Karpas-422 (cell line): ENCODE measurements at places on chromosomes 5 and 9. TPM values are rescaled to one million over a fixed set of nuclear protein-coding genes. Genes with fewer than 3 reads are reported as not detected.

GRCh38 chr9:107699231-107699630 lies 209.7 kb upstream of the KLF4 start:
- no peak overlapping the region for H3K4me3 ChIP-seq
- H3K4me1 ChIP-seq, result no peaks in the 10 kb centered on the region
- no peaks in the 10 kb centered on the region for H3K27me3 ChIP-seq
- no peak overlapping the region for H3K27ac ChIP-seq
- no peaks in the 10 kb centered on the region for H3K36me3 ChIP-seq

DNA sequence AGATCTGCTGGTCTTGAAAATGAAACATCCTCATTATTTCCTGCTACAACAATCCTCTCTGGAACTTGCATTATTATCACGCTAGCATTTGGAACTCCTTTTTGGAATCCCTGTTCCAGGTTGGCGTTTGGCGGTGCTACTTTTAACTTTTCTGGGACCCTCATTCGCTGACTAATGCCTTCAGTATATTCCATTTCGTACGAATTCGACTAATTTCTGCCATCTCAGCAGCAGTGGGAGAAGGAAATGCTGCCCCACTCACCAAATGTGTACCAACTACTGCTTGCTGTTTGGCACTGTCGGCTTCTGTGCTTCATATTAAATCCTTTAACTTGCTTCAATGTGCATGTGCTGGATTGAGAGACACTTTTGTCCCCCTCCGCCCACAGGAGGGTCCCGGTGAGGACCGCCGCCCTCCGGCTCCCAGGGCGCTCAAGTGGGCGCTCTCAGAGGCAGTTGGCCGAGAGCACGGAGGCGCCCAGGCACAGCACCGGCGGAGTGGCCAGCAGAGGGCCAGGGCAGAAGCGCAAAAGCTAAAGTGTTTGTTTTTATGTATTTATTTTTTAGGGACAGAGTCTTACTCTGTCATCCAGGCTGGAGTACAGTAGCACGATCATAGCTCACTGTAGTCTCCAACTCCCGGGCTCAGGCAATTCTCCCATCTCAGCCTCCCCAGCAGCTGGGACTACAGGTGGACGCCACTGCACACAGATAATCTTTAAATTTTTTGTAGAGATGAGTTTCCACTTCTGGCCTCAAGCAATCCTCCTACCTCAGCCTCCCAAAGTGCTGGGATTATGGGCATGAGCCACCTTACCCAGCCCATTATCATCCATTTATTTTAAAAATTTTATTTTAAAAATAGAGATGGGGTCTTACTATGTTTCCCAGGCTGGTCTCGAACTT lies 11.9 kb downstream of the PDE6A start:
- no peaks in the 10 kb centered on the region for H3K4me1 ChIP-seq
- H3K27ac ChIP-seq, result no peak overlapping the region
- H3K27me3 ChIP-seq, result no peaks in the 10 kb centered on the region
- H3K36me3 ChIP-seq, result no peaks in the 10 kb centered on the region
- DNase-seq, result no peak
- H3K4me3 ChIP-seq, result no peak overlapping the region

DNA sequence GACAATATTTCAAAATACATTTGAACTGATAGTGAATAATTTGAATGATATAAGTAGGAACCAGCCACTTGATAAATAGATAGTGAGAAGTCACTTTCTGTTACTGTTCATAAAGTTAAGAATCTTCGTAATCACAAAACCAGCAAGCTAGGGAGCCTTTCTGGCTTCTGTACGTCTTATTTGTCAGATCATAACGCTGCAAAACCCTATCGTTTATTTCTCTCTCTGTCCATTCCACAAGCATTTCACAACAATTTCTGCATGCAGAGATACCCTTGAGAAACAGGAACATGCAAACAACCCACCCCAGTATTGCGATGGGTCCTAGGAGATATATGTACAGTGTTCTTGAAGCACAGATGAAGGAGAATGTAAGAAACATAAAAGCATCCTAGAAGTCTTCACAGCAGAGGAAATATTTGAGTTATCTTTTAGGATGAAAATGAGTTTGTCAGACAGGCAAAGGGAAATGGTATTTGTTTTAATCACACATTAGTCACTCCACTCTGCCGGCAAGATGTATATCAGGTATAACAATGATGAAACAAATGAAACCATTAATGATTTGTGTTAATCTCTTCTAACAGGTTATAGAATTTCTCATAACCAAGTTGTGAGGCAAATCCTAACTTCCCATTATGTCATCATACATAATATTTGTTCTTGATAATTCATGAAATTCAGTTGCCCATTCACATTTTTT lies 668.7 kb upstream of the FTMT start:
- no peak overlapping the region for H3K4me3 ChIP-seq
- H3K36me3 ChIP-seq, result no peaks in the 10 kb centered on the region
- no peak overlapping the region for H3K27ac ChIP-seq

GRCh38 chr5:137751869-137752491 lies 2.2 kb downstream of the HNRNPA0 start:
- H3K27ac ChIP-seq, result no peak overlapping the region
- H3K4me1 ChIP-seq, result peaks cover 36% of the 10 kb centered on the region
- H3K27me3 ChIP-seq, result no peaks in the 10 kb centered on the region
- H3K36me3 ChIP-seq, result peaks cover 17% of the 10 kb centered on the region
- peak overlapping the region; percentile 78 for H3K4me3 ChIP-seq

The ECM2 gene
- 0.11 TPM in 1 of 2 replicates, not detected in the other for total RNA-seq
